Vagina (tissue), 2 donors: ENCODE measurements at places on chromosomes 2 and 18.

DNA sequence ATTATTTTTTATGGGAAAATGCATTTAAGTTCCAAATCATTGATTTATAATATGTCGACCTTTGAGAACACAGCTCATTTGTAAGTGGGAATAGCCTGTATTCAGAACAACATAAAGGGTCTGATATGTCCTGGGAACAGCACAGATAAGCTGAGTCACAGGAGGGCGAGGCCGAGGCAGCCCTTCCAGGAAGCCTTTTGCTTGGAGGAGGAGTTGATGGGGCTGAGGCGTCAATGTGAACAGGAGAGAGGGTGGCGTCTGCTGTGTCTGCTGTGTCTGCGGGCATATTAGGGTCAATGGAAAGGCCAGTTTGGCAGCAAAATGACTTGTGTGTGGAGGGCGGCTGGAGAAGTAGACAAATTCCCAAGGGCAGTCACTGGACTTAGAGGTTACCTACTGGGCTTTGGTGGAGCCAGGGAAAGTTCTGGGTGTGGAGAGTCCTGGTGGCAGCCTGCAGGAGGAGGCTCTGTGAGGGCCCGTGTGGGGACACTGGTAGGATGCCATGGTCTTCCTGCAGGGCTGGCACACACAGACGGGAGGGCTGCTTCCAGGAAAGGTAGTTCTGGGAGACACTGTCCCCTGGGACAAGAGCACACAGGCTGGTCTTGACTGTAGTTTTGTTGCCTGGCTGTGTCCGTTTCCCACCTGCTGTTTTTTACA, 128.1 kb downstream of the GLI2 start:
- no peak overlapping the region for H3K4me3 ChIP-seq
- peak overlapping the region; percentile 38 for H3K27ac ChIP-seq
- no peak for DNase-seq
- no peaks in the 10 kb centered on the region for H3K36me3 ChIP-seq

DNA sequence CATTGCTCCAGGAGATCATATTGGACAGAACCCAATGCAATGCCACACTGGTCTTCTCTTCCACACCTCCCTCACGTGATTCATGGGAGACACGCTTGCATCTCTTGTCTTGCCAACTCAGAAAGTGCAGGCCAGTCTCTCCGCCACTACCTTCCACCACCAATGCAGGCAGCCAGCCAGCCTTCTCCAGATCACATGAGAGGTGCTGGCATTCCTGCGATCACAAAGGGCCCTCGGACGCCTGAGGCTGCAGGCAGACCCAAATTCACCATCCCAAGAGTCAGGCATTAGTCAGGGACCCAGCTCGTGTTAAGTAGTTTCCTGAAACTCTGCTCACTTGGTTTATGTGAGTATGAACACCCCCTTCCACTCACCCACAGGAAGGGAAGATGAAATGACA, 437.0 kb upstream of the ETAA1 start:
- no peaks in the 10 kb centered on the region for H3K27me3 ChIP-seq
- no peak for DNase-seq
- H3K27ac ChIP-seq: no peak overlapping the region

DNA sequence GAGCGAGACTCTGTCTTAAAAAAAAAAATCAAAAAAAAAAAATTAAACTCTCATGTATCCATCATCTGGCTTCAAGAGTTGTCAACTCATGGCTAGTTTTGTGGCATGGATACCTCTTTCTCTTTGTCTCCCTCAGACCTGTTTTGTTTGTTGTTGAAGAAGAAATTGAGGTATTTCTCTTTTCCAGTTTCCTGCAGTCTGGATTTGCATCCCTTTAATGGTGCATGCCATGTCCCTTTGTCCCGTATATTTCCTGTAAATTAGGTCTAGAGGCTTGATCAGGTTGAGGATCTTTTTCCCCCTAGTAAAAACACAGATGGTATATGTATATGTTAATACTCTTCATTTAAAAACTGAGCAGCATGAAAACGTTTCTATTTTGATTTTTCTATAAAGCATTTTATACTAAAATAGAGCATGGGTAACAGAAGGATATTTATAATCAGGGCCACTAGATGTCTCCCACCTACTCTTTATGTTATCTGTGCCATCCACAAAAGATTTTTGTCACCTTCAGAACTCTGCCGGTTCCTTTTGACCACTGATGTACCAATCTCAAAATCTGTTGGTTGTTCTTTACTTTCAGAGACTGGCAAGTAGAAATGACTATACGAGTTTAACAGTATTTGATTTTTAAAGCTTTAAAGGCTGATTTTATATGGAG, 80.1 kb downstream of the GALNT1 start:
- H3K4me1 ChIP-seq: no peaks in the 10 kb centered on the region
- no peaks in the 10 kb centered on the region for H3K36me3 ChIP-seq
- no peaks in the 10 kb centered on the region for H3K27me3 ChIP-seq
- H3K4me3 ChIP-seq: no peak overlapping the region
- DNase-seq: no peak
- no peak overlapping the region for H3K27ac ChIP-seq

- no peaks in the 10 kb centered on the region for H3K36me3 ChIP-seq
- no peak for DNase-seq
- no peaks in the 10 kb centered on the region for H3K27me3 ChIP-seq
Measured at GRCh38 chr2:9207641-9208311, 1.2 kb downstream of the ASAP2 start.

- H3K4me3 ChIP-seq: no peak overlapping the region
- peaks cover 19% of the 10 kb centered on the region for H3K4me1 ChIP-seq
- no peak overlapping the region for H3K27ac ChIP-seq
Measured at GRCh38 chr18:79640064-79640672, 39.4 kb upstream of the CTDP1 start.

- no peak overlapping the region for H3K4me3 ChIP-seq
- H3K27ac ChIP-seq: no peak overlapping the region
- H3K27me3 ChIP-seq: no peaks in the 10 kb centered on the region
- no peaks in the 10 kb centered on the region for H3K36me3 ChIP-seq
- no peak for DNase-seq
Measured at GRCh38 chr18:58125183-58125582, 81.2 kb downstream of the NEDD4L start.

GRCh38 chr2:158676295-158676694, 118.8 kb upstream of the DAPL1 start:
- H3K27ac ChIP-seq: no peak overlapping the region
- H3K27me3 ChIP-seq: no peaks in the 10 kb centered on the region
- no peaks in the 10 kb centered on the region for H3K4me1 ChIP-seq
- peaks cover 66% of the 10 kb centered on the region for H3K36me3 ChIP-seq
- DNase-seq: no peak
- H3K4me3 ChIP-seq: no peak overlapping the region
